ENCODE measurements at places on chromosomes 13 and 19. TPM values are rescaled to one million over a fixed set of nuclear protein-coding genes. Genes with fewer than 3 reads are reported as not detected.

DNA sequence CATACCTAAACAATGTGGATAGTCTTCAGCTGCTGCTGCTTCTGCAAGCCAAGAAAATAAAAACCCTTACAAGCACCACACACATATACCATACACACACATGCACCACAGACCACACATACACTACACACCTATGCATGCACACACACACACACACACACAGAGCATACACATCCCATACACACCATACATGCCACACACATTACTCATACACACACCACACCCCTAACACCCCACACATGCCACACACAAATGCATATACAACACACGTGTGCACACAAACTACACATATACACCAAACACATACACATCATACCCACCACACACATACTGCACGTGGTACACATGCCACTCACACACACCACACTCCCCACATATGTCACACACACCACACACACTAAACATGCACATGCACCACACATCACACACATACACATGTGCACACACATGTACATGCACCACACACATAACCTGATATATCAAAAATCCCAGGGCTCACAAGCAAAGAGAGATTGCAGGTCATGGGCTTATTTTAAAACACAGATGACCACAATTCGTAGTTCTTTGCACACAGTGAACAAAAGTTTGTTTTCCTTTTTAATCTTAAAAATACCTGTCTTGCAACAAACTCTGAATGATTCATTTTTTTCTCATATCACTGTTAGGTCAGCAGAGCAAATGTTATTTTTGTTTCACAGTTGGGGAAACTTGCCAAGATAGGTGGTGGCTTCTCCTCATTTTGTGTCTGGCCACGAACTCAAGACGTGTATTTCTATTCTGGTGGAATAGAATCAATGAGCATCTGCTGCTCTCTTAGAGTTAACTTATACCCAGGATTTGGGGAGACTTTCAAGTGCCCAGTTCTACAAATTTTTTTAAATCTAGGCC is 456.6 kb downstream of the FGF9 start:
- H3K27ac ChIP-seq: no peak overlapping the region
- H3K4me1 ChIP-seq: no peaks in the 10 kb centered on the region
- no peak for DNase-seq
- no peaks in the 10 kb centered on the region for H3K27me3 ChIP-seq

DNA sequence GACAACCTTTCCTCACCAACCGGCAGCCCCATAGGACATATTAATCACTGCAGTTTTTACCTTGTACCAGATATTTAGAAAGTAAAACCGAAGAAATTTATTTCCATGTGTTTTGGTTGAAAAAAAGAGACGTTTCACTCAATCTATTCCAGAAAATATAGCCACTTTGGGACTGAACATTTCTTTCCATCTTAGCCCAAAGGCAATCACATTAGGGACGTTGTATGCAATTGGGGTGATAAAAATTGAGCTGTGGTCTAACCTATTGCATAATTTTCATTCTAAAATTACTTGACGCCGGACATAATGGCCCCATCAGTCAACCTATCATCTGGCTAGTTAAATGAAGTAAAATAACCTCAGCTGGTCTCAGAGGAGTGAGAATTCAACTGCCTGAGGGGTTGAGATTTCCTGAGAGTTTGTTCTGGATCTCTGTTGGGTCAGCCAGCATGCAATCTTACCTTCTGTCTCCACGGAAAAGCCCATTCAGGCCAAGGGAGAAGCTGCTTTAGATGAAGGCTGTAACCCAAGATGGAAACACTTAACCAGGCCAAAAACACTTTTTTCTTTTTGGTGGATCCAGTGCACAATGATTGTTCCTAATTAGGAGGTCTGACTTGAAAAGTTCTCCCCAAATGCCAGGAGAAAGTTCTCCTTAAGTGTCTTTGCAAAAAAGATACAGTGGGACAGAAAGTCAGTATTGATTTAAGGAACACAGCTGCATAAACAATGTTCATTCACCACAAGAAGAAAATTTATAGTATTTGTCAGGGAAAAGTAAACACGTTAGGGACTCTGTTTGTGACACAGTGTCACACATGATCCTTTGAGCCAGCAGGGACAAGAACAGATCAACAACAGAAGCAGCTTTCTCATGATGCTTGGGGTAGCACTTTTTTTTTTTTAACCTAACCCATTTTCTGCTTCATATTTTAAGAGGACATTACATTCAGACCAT is 34.1 kb downstream of the DLEU7 start:
- H3K4me1 ChIP-seq: no peaks in the 10 kb centered on the region
- no peaks in the 10 kb centered on the region for H3K36me3 ChIP-seq
- no peak overlapping the region for H3K4me3 ChIP-seq
- DNase-seq: no peak

DNA sequence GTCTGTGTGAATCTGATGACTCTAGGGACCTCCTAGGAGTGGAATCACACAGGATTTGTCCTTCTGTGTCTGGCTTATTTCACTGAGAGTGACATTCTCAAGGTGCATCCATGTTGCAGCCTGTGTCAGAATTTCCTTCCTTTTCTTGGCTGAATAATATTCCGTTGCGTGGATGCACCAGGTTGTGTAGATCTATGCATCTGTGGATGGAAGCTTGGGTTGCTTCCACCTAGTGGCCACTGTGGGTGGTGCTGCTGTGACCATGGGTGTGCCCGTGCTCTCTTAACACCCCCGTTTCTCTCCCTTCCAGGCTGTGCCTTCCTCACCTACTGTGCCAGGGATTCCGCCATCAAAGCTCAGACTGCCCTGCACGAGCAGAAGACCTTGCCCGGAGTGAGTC is 26.2 kb downstream of the CELF5 start:
- no peaks in the 10 kb centered on the region for H3K4me1 ChIP-seq
- H3K4me3 ChIP-seq: no peak overlapping the region
- no peak overlapping the region for H3K27ac ChIP-seq
- peak; percentile 64 for DNase-seq
- no peaks in the 10 kb centered on the region for H3K36me3 ChIP-seq

PCDH8 gene
- total RNA-seq: not detected

DNA sequence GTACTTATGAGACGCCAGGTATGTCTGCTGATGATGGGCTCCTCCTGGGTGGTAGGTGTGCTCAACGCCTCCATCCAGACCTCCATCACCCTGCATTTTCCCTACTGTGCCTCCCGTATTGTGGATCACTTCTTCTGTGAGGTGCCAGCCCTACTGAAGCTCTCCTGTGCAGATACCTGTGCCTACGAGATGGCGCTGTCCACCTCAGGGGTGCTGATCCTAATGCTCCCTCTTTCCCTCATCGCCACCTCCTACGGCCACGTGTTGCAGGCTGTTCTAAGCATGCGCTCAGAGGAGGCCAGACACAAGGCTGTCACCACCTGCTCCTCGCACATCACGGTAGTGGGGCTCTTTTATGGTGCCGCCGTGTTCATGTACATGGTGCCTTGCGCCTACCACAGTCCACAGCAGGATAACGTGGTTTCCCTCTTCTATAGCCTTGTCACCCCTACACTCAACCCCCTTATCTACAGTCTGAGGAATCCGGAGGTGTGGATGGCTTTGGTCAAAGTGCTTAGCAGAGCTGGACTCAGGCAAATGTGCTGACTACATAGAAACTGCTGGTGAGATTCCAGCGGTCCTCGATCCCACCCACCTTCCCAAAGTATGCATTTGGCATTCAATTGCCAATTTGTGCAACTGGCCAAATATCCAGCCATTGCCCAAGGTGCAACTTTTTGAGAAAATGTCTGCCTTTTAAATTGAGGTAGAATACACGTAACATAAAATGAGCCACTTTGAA is 10.2 kb downstream of the OR2Z1 start:
- DNase-seq: no peak
- H3K36me3 ChIP-seq: no peaks in the 10 kb centered on the region
- H3K27me3 ChIP-seq: no peaks in the 10 kb centered on the region
- H3K27ac ChIP-seq: no peak overlapping the region
- H3K4me1 ChIP-seq: no peaks in the 10 kb centered on the region

- H3K27me3 ChIP-seq: no peaks in the 10 kb centered on the region
- peaks cover 4% of the 10 kb centered on the region for H3K4me1 ChIP-seq
- H3K36me3 ChIP-seq: no peaks in the 10 kb centered on the region
- H3K4me3 ChIP-seq: no peak overlapping the region
- DNase-seq: no peak
Measured at GRCh38 chr13:25291691-25292090, 4.4 kb upstream of the MTMR6 start.

- no peak overlapping the region for H3K27ac ChIP-seq
- H3K27me3 ChIP-seq: no peaks in the 10 kb centered on the region
- DNase-seq: no peak
- H3K36me3 ChIP-seq: no peaks in the 10 kb centered on the region
Measured at GRCh38 chr13:39381456-39381855, 221.5 kb downstream of the LHFPL6 start.

GRCh38 chr13:24217601-24218281 is 57.2 kb downstream of the SPATA13 start:
- no peaks in the 10 kb centered on the region for H3K36me3 ChIP-seq
- H3K27ac ChIP-seq: no peak overlapping the region
- DNase-seq: no peak
- H3K27me3 ChIP-seq: no peaks in the 10 kb centered on the region
- no peak overlapping the region for H3K4me3 ChIP-seq

GFY gene
- not detected for total RNA-seq
